RPMI7951 (cell line): ENCODE measurements at places on chromosomes 13 and 19. TPM values are rescaled to one million over a fixed set of nuclear protein-coding genes. Genes with fewer than 3 reads are reported as not detected.

The SLITRK5 gene
- under 0.01 TPM in 1 of 2 replicates, not detected in the other for total RNA-seq

GRCh38 chr19:54724644-54725043 lies 402 bp downstream of the KIR3DL3 start:
- DNase-seq, result no peak

DNA sequence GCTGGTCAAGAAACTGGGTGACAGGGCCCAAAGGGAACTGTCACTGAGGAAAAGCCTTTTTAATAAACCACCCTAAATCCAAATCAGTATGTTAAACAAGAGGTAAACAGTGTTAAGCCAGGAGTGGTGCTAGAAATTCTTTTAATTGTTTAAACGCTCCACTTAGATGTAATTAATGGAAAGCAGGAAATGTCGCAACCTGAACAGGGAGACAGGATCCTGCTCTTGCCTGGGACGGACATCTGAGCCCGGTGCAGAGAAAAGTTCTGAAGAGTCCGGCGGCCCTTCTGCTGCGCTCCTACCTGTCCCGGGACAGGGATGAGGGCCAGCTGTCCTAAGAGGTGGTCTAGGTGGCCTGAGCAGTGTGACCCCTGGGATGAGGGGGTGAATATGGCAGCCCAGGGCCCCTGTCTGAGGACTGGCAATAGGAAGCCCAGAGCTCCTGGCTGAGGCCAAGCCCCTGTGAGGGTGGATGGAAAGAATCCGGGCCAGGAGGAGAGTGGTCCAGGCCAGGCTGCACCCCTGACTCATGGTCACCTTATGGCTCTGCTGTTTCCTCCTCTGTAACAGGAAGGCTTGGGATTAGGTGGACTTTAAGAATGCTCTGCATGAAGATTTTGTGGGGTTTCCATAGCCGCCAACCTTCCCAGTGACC lies 112.8 kb upstream of the GJB6 start:
- no peak for DNase-seq

GRCh38 chr19:28614634-28615545 lies 598.1 kb downstream of the UQCRFS1 start:
- no peak for DNase-seq

DNA sequence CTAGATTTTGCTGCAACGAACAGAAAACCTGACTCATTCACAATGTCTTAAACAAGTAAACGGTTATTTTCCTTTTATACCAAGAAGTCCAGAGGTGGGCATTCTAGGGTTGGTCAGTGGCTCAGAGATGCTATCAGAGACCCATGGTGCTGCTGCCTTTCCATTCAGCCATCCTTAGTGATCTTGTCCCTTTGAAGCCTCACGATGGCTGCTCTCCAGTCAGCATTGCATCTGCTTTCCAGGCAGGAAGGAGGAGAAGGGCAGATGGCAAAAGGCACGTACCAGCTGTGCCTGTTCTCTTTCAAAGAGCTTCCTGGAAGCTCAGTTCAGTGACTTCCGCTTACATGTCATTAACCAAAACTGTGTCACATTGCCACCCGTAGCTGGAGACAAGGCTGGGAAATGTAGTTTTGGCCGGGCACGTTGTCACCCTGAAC lies 30.1 kb downstream of the WDFY2 start:
- DNase-seq, result peak; percentile 74

GRCh38 chr13:72430923-72431322 lies 296.5 kb downstream of the MZT1 start:
- DNase-seq, result no peak
